ENCODE measurements at places on chromosomes 1 and 21.

GRCh38 chr1:200178340-200178739, 150.8 kb downstream of the NR5A2 start:
- DNase-seq: no peak

GRCh38 chr1:165222580-165222979, 133.9 kb downstream of the LMX1A start:
- no peak for DNase-seq

- no peak for DNase-seq
These were observed 17.9 kb downstream of the FOXO6 start for GRCh38 chr1:41378999-41379737.

GRCh38 chr1:7393136-7393535, 378.0 kb upstream of the VAMP3 start:
- no peak for DNase-seq

DNA sequence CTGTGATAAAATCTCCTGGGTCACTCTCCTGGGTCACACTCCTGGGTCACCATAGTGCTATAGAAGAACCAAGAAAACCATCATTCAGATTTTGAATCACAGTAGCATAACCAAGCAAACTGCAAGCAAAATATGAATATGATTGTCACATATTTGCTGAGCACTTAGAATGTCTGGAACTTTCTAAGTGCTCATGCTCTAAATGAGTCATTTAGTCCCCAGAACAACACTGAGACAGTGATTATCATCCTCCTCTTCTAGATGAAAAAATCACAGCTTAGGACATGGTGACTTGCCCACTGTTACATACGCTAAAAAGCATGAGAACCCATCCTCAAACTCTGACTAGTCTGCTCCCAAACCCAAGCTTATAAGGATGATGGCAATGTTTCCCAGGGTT, 39.5 kb upstream of the DDAH1 start:
- no peak for DNase-seq

DNA sequence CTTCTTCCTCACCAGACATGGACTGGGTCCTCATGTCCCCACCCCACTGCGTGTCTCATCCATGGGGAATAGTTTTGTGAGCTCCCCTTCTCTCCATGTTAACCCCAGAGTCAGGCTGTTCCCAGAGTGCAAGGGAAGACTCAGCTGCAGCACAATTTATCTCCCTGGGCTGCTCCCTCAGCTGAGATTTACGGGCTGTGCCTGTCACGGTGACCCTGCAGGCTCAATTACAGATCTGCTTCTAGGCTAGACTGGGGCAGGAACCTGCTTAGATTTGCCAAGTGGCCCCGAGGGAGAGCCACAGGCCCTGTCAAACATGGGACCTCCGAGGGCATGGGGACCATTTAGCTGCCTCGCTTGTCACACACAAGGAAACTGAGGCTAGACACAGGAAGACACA, 37.8 kb downstream of the CDCP2 start:
- DNase-seq: no peak

DNA sequence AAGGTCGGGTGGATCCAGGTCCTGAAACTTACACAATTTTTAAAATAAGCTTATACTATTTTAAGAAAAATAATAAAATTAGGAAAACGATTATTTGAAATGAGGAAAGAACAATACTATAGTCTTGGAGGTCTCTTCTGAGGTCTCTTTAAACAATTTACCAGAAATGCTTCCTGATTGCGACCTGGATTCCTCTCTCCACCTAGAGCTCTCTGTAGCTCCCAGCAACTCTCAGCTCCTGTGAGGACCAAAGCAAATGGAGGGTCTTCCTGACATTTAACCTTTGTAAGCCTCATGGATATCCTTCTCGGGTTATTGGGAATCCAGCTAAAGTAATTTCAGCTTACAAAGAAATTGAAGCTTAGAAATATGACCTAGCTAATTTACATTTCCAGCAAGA, 886 bp downstream of the BTBD8 start:
- DNase-seq: no peak

- no peak for DNase-seq
These were observed 1.9 kb upstream of the CFH start for GRCh38 chr1:196649990-196650389.
